ENCODE measurements at places on chromosomes 12 and 14.

GRCh38 chr12:69888901-69889300, 63.9 kb downstream of the MYRFL start:
- no peak for DNase-seq

GRCh38 chr12:117587631-117588287, 226.3 kb upstream of the NOS1 start:
- no peak for DNase-seq

DNA sequence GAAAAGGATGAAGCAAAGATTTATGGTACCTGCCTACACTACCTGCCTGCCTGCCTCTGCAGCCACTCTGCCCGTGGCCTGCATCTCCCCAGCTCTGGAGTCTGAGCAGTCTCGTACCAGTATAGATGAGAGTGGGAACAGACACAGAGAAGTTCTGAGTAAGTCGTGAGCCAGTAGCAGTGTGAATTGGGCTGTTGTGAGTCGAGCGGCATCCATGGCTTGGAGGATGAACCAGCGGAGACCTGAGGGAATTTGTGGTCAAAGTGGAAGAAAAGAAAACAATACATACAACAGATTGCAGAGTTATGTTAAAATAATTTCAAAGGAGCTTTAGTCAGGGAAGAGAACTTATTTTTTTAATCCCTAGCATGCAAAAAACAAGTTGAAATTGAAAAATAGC, 25.3 kb downstream of the C2CD5 start:
- DNase-seq, result no peak

DNA sequence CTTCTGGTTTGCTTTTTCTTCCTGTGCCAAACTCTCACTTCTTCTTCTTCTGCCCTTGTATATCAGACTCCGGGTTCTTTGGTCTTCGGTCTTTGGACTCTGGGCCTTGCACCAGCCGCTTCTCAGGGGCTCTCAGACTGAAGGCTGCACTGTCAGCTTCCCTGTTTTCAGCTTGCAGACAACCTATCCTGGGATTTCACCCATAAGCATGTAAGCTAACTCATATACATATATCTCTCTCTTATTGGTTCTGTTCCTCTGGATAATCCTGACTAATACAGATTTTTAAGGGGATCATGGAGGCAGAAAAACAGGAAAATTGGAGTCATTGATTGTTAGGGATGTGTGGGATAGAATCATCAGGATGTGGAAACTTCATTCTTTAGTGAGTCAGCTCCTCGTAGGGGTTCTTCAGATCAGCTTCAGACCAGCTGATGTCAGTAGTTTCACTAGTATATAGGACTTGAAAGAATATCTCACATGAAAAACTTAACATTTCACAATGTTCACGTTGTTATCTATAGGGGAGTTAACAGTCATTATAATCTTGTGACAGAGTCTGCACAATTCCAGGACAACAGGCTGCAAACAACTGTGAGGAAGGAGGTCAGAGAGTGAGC, 102.9 kb downstream of the RASSF9 start:
- no peak for DNase-seq

DNA sequence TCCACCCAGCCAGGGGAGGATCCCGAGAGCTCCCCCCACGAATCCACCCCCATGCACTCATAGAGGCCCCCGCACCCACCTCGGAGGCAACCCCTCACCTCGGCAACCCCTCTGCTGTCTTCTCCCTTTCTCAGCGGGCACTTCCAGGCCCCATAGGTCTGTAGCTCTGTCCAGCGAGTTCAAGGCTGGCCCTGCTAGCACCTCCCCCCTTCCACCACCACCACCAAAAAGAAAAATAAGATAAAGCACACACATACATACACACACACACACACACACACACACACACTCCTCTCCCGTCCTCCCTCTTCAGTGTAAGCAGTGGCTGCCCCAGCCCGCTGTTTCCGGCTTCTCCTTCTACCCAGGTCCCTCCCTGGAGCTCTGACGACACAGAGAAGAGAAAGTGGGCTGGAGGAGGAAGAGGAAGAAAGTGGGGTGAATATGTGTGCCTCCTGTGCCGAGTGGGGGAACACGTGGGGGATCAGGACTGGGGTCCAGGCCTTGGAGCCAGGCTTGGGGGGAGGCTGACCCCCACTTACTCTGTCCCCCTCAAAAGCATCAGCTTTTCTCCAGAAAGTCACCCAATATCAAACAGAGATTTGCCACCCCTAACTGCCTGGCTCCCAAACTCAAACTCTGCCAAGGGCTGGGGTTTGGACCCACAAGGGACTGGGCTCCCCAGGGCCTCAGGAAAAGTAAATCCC, at the start of gene STAT6:
Gene STAT6 (minus strand): TSS at position 332 of the 704 bp plus-strand sequence. CDS start 3,084 bp downstream, outside the sequence.
- DNase-seq, result peak; percentile 62

DNA sequence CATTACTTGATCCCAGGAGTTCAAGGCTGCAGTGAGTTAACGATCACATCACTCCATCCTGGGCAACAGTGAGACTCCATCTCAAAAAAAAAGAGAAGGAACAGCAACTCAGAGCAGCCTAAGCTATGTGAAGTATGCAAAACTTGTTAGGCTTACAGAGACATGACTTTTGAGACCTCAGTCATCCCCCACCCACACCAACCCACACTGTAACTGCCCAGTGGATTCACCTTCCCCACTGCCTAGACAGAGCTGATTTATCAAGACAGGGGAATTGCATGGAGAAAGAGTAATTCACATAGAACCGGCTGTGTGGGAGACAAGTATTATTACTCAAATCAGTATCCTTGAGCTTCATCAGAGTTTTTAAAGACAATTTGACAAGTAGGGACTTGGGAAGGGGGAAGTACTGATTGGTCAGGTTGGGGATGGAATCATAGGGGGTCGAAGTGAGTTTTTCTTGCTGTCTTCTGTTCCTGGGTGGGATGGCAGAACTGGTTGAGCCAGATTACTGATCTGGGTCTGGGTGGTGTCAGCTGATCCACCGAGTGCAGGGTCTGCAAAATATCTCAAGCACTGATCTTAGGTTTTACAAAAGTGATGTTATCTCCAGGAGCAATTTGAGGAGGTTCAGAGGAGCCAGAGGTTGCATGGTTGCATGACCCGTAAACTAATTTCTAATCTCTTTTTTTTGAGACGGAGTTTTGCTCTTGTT, 6.2 kb upstream of the WDR89 start:
- no peak for DNase-seq

DNA sequence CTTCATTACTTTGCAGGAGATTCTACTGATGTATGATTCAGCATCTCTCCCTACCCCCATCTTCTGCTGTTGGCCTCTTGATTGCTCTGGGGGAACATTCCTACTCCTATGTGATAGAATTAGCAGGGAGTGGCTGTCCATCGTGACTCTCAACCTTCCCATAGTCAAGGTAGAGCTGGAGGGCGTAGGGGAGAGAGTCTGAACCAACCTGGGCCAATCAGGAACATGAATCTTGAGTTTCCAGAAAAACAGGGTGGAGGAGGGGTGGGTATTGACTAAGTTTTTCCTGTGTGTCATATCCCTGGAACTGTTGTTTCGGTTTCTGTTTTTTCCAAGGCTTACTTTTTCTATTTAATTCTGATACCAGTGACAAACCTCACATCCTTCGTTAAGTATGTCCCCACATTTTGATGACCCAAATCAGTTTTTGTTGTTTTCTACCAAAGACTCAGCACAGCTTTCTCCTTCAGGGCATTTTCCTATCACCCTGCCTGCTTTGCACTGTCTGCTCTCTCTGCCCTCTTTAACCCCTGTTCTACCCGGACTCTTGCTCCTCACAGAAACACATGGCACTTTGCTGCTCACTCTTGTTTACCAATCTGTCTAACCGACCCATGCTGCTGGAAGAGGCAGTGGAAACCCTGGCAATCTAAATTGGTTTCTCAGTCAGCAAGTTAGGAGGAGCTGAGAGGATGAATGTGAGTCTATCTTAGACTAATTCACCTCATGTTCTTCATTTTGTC, 1428.3 kb downstream of the AACS start:
- DNase-seq, result no peak

DNA sequence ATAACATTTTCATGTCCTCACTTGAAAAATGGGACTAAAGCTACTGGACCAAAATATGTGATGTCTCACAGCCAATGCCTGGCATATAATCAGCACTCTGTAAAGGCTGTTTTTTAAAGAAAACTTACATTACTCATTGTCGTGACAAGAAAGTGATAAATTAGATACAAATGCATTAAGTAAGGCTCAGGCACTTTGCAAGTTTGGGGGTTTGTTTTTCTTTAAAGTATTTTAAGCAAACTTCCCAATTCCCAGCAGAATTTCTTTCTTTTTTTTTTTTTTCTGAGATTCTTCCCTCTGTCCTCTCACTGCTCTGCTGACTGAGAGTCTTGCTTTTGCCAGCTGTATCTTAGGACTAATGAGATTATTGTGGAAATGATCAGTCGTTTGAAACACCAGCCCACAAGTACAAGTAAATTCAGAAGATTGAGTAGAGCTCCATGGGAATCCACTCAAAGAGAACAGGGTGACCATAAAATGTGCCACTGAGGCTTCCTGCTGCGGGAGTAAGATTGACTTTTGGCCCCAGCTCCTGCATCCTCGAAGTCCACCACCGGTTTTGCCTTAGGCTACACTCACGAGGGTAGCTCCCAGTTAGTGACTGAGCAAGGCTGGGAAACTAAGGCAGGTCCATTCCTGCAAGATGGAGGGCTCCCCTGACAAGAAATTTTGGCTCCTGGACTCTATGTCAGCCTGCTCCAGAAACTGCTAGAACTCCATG, 82.8 kb downstream of the TMTC1 start:
- DNase-seq, result no peak

Data from central memory CD8-positive, alpha-beta T cell (primary cell).